ENCODE measurements at places on chromosomes 16 and 17.

- no peak for DNase-seq
Measured at GRCh38 chr17:78128551-78129350, at the start of gene TMC6. TMC6 (minus strand) TSS chr17:78128755; CDS start chr17:78126832, 1,923 bp downstream.

GRCh38 chr17:7213895-7214299, 5.7 kb downstream of the DLG4 start:
- no peak for DNase-seq

DNA sequence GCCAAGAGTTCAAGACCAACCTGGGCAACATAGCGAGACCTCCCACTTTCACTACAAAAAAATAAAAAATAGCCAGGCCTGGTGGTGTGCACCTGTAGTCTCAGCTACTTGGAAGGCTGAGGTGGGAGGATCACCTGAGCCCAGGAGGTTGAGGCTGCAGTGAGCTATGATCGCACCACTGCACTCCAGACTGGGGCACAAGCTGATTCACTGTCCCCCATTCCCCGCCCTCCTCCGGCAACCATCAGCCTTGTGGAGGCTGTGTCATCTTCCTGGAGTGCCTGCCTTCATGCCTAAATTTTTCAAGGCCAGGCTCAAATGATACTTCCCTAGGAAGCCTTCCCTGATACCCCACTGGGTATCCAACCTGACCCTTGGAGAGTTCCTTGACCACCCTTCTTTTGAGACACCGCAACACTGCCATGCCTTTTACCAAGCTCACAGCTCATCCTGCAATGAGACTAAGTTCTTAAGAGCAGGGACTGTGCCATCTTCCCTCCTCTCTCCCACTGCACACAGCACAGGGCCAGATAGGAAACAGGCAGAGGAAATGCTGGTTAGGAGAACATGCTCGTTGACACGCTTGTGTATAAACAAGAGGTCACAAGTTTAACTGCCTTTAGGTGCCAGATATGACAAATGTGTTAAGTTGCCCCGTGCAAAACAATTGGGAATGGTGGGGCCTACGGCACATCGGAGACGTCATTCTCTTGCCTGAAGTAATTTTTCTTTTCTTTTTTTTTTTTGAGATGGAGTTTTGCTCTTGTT, 3.9 kb upstream of the SRCAP start:
- DNase-seq = no peak

- DNase-seq = peak; percentile 76
Measured at GRCh38 chr17:35141681-35142466, at the start of gene NLE1. NLE1 (minus strand) TSS chr17:35142303; CDS start chr17:35142275, 28 bp downstream.

GRCh38 chr16:71448274-71448866, 6.5 kb upstream of the TLE7 start:
- no peak for DNase-seq

GRCh38 chr17:44595216-44595775, 38.0 kb downstream of the FZD2 start:
- no peak for DNase-seq

DNA sequence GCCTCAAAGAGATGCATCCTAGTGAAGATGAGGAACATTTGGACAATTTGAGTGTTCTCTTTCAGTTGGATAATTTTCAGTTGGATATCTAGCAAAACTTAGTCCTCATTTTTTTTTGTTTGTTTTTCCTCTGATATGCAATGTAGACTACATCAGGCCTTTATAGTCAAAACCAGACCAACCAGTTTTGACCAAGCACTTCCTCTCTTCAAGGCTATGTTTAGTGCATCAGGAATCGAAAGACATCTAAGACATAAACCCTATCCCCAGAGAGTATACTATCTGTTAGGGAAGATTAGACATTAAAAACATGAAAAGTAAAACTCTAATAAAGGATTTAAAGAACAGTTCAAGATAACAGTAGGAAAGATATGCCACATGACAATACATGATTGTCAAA, 256.1 kb downstream of the IRX3 start:
- DNase-seq = no peak

DNA sequence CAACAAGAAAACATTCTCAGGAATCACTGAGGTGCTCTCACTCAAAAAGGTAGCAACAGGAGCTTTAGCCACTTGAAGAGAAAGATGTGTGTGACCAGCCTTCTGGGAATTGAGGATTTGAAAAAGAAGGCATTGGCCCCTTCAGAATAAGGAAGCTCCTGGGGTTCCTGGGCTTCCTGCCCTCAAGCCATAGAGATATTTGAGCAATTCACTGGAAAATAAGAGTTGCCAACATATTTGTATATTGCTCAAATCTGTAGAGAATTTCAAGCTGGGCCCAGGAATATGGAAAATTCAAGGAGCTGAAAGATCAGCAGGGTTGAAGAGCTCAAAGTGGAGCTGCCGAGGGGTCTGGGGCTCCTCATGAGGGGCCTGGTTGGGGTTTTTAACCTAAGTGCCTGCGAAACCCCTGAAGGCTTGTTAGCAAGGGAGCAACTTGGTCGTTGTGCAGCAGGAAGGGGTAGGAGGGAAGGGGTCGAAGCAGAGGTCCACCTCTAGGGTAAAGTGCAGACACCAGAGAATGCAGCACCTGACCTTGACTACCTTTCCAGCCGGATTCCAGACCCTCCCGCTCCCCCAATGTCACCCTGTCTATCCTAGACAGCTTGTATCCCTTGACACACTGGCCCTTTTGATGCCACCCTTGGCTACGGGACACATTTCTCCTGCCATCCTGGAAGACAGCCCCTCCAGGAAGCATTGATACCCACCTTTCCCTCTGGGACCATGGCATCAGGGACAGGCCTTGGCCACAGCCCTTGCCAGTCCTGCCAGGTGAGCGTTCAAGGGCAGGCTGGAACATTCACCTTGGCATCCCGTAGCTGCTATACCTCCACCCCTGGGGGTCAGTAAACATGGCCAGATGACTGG, 67.6 kb upstream of the SREBF1 start:
- DNase-seq = no peak

DNA sequence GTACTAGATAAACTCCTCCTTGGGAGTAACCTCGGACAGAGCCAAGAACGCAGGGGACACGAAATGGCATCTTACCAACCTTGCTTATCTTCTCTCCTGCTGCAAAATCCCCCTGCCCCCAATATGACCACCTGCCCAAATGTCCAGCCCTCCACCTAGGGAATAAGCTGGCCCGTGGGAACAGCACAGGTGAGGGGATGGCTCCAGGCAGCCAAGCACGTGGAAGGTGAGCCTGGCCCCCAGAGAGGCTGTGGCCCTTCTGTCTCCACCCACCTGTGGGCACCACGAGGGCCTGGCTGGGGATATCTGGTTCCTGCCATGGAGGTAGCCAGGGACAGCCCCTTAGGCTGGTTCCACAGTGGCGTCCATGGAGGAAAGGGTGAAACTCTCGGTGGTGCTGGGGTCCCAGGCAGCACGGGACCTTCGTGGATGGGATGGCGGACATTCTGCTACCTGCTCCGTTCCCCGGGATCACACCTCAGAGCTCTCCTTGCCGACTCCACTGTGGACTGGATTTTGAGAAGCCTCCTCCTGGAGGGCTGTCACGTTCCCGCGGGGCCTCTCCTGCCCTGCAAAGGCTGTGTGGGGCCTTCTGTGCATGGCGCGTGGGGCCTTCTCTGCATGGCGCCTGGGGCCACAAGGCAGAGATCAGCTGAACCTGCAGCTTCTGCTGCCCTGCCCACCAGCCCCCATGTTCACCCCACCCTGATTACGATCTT, 388.5 kb upstream of the TNRC6C start:
- no peak for DNase-seq

GRCh38 chr16:51119556-51119955, 31.5 kb downstream of the SALL1 start:
- DNase-seq = no peak

DNA sequence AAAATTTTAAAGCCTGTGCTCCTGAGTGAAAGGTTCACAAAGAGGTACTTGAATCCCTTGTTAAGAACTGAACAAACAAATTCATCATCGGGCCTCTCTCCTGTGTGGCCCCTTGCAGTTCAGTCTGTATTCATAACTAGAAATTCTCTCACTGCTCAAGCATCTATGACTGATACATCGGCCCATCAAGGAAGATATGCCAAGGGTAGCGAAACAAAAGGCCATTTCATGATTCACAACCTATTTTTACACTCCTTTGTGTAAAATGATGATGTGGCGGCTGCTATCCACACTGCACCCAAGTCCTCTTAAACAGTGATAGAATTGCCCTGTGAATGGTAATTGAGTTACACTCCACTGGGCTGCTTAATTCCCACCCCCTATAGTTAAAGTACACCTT, 204.6 kb downstream of the STX8 start:
- DNase-seq = no peak

DNA sequence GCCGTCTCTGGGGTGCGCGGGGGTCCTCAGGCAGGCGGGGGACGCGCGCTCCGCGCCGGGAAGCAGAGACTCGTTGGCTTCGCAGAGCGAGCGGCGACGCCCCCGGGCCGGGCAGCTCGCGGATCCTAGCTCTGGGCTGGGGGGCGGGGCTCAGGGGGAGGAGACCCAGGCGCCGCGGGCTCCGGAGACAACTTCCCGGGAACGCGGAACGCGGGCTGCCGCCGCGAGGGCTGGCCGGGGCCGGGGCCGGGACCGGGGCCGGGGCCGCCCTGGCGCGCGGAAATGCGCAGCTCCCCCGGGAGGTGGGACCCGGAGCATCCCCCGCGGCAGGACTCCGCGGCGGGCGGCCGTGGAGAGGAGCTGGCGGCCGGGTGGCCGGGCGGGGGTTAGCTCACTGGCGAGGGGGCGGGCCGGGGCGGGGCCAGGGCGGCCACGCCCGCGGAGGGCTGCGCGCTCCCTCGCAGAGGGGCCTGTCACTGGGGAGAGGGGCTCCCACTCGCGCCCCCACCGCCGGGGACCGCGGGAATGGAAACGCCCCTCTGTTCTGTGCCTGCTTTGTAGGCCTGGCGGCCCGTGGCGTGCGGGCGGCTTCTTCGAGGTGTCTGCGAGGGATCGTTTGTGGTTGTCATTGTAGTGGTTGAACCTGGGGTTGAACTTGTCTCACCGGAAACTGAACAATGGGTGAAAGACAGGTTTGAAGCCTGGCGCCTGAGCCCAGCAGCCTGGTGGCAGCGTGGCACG, at the start of gene GAS7:
Gene GAS7, minus strand, starts transcription at position 98 of the 741 bp plus-strand sequence.
- DNase-seq = no peak

GRCh38 chr16:10579575-10579964, 828 bp downstream of the EMP2 start:
- DNase-seq = no peak

DNA sequence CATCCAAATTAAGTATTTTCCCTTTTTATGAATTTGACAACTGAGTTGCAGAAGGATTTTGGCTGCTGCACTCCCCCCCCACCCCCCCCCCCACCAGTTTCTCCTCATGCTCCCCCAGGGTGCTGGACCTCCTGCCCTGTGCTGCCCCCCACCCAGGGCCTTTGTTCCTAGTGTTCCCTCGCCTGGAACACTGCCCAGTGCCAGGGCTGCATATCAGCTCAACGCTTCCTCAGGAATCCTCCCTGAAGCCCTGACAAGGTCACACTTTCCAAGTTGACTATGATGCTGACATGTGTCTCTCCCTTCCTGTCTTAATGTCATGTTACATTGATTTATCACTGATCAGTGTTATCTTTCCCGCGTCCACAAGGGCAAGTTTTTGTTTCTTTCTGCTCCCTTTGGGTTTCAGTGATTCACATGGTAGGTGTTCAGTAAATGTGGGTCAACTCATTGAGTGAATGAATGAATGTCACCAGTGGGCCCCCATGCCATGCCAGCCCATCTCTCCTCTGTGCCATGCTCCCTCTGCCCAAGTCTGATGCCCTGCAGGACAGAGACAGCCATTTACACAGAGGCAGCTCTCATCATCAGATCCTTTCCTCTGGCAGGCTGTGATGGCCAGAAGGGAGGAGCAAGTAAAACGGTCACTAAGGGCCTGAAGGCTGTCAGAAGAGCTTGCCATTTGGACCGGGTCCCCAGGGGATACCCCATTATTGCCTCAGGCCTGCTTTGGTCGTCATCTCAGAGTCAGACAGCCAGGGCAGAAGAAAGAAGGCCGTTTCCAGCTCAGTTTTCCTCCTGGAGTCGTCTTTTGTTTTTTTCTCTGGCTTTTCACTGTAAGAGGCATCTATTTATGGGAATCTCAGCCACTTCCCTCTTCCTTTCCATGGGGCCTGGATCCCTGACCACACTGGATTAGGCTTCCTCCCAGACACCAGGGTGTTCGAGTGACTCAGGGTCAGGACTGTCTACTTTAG, 386.2 kb downstream of the SNX29 start:
- no peak for DNase-seq

GRCh38 chr16:27174007-27174406, 29.3 kb upstream of the KDM8 start:
- no peak for DNase-seq

GRCh38 chr16:81621496-81621895, 157.6 kb upstream of the PLCG2 start:
- no peak for DNase-seq

GRCh38 chr17:48037036-48037837, at the start of gene COPZ2:
COPZ2 (minus strand) TSS chr17:48037797; CDS start chr17:48037777, 20 bp downstream.
- DNase-seq = no peak

DNA sequence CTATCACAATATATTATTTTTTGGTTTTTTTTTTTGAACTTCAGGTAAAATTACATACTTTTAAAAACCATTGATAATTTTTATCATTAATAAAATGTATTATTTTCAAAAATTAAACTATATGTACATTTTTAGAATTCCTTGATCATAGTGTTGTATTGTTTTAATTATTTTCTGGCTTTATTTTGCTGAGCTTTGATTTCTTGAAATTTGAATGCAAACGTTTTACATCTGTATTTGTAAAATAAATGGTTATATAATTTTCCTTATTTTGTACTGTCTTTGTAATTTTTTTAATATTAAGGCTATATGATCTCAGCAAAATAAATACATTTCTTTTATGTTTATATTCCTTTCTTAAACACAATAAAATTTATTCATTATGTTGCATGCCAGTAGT, 125.6 kb downstream of the KIF2B start:
- no peak for DNase-seq

GRCh38 chr17:56653877-56654276, 60.4 kb downstream of the NOG start:
- peak; percentile 20 for DNase-seq

- peak; percentile 33 for DNase-seq
Measured at GRCh38 chr17:20121359-20122253, 112.4 kb downstream of the SPECC1 start.

GRCh38 chr17:80803451-80804428, 187.9 kb upstream of the CHMP6 start:
- no peak for DNase-seq

DNA sequence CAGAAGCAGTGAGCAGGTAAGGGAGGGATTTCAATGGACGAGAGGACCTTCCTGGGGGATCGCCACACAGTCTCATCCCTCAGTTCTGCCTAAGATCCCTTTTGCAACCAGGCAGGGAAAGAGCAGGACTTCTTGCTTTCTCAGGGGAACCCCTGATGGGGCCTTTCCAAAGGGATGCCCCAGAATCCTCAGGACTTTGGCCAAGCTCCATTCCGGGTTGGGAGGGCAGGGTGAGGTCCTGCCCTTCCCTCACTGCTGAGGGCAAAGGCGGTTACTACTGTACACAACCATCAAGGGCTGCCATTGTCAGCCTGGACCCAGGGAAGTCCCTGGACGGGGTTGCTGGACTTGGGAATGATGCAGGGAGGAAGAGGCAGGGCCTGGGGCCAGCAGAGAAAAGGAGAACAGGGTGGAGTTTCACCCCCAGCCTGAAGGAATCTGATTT, 9.7 kb downstream of the PRR29 start:
- DNase-seq = no peak

GRCh38 chr16:82379551-82379950, 209.5 kb upstream of the MPHOSPH6 start:
- DNase-seq = no peak

GRCh38 chr16:58883131-58883530, 149.0 kb upstream of the GOT2 start:
- no peak for DNase-seq

Measured in stimulated activated CD8-positive, alpha-beta memory T cell treated with anti-CD3 and anti-CD28 coated beads, Interleukin-15, amount 100 ng/mL, for 4 hours (primary cell).